SHP77 (cell line): ENCODE measurements at places on chromosomes 3 and 15.

DNA sequence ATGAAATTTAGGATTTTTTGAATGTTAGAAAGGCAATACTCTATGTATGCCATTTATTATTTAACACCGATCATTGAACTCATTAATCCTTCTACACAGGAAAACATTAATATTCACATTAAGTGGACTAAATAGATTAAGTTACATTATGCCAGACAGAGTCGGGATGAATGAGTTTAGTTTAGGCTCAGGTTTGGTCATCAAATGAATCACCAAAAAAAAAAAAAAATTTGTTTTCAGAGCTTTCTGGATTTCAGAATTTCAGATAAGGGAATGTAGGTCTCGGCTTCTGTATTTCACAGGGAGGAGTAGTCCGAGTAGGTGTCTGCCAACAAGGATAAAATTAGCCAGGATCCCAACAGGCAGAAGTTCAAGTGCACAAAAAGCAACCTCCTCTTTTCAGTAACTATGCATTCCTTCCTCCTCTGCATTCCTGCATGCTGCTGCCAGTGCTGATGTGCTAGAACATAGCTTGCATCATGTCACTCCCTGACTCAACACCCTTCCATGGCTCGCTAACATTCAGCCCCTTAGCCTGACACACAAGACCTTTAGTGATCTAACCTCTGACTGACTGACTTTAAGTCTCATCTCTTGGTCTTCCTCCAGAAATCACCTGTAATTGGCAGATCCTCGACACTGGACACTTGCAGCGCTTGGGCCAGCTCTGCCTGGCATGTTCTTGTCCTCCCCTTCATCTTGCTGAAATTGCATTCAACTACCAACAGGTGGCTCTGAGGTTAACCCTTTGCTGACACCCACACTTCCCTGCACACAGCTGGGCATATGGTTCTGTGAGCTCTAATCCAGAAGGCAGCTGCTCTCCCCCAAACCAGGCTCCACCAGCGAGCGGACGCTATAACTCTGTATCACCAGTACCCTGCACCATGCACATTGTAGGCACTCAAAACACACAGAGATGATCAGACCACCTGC lies 145.4 kb upstream of the PROK2 start:
- DNase-seq = no peak

DNA sequence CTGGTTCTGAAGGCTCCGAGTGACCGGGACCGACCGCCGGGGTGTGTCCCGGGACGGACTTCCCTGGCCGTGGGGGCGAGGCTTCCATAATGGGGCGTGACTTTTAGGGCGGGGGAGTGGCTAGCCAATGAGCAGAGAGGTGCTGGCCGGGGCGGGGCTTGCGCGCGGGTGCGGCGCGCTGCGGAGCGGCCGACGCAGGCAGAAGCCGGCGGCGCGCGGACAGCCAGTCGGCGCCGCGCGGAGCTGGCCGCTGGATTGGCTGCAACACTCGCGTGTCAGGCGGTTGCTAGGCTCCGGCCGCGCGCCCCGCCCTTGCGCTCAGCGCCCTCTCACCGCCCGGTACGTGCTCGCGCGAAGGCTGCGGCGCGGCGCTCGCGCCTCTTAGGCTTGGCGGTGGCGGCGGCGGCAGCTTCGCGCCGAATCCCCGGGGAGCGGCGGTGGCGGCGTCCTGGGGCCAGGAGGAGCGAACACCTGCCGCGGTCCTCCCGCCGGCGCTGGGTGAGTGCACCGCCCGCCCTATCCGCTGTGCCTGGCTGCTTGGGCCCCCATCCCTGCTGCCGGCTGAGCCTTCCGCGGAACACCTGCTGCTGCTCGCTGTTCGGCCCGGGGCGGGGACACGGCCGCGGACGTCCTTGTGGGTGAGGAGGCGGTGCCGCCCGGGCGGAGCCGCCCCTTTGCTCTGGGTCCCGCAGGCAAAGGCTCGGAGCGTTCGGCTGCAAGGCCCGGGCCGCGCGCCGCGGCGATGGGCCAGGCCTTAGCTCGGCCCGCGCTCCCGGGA lies at the start of gene DAG1:
DAG1 (plus strand) TSS at position 332 of the 778 bp plus-strand sequence. CDS start 40,268 bp downstream, outside the sequence.
- peak; percentile 85 for DNase-seq

GRCh38 chr3:46456118-46456517 lies 8.6 kb downstream of the LTF start:
- no peak for DNase-seq

- no peak for DNase-seq
Measured at GRCh38 chr3:142652826-142653292, 56.7 kb downstream of the PLS1 start.

GRCh38 chr3:47803480-47804025 lies 615 bp downstream of the DHX30 start:
- peak; percentile 10 for DNase-seq

DNA sequence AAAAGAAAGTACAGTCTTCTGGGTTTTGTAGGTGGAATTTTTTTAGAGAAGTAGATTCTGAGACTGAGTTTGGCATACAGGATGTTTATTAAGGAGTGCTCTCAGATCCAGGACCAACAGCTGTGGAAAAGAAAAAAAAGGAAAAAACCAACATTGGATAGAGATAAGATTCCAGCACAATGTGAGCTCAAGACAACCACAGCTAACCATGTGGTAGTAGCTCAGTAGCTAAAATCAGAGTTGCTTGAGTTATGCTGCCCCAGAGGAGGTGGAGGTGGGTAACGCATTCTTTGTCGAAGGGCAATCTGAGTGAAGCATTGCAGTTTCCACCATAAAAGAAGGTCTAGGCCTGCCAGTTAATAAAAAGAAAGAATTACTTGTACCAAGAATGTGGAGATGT lies 904.3 kb downstream of the NSUN3 start:
- DNase-seq = no peak

DNA sequence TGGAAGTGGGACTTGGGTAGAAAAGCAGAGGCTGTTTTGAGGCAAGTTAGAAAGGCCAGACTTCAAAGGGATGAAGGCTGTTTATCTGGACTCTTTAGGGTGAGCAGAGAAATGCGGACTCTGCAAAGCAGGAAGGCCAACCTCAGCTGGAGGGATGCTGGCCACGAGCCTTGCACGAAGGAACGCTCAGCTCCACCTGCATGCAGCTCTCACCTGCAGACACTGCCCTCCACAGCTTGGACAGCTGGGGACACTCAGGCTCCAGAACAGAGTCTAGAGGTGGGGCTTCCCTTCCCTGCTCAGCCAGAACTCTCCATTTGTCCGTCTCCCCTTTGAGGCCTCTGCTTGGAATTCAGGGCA lies 229.7 kb downstream of the ADAMTS17 start:
- DNase-seq = no peak

DNA sequence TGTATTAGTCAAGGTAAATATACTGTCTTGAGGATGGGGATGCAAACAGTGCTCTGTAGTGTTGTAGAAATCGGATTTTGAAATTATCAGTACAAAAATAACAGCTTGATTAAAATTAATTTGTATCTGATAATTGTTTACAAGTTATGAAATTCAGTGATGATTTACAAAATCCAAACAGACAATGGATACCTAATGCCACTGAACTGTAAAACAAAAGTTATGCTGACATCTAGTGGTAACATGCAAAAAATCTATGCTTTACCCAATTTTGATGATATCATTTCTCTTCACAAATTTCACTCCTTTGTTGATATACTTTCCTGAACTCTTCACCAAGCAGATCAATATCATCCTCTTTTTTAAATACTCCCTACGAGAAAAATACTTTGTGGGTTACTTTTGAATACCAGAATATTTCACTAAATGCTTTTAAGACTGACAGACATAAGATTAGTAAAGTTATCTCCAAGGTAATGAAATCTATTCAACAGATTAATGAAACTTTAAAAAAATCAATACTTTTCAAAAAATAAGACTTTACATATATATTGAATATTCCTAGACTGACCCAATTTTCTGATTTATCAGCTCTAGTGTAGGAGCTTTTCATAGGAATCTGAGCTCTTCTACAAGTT lies 36.0 kb downstream of the MNS1 start:
- no peak for DNase-seq

- DNase-seq = no peak
Measured at GRCh38 chr3:141103067-141103466, 51.9 kb downstream of the SPSB4 start.

GRCh38 chr3:194768586-194768985 lies 82.9 kb downstream of the FAM43A start:
- DNase-seq = no peak

DNA sequence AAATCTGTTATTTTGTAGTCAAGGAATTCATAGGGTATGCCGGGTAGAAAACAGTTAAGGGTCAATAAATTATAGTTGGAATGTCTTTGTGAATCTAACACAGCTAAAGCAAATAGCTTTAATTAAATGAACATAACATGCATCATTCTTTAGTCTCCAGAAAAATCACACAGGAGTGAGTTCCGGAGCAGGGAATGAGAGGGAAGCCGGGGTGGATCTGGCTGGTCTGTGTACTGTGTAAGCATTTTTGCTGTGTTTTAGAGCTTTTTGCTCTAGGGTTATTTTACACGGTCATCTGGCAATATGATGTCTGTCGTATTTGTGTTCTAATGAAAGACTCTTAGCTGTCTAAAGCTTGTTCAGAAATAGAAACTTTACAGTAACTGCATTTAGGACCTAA lies 57.5 kb downstream of the MED12L start:
- no peak for DNase-seq

DNA sequence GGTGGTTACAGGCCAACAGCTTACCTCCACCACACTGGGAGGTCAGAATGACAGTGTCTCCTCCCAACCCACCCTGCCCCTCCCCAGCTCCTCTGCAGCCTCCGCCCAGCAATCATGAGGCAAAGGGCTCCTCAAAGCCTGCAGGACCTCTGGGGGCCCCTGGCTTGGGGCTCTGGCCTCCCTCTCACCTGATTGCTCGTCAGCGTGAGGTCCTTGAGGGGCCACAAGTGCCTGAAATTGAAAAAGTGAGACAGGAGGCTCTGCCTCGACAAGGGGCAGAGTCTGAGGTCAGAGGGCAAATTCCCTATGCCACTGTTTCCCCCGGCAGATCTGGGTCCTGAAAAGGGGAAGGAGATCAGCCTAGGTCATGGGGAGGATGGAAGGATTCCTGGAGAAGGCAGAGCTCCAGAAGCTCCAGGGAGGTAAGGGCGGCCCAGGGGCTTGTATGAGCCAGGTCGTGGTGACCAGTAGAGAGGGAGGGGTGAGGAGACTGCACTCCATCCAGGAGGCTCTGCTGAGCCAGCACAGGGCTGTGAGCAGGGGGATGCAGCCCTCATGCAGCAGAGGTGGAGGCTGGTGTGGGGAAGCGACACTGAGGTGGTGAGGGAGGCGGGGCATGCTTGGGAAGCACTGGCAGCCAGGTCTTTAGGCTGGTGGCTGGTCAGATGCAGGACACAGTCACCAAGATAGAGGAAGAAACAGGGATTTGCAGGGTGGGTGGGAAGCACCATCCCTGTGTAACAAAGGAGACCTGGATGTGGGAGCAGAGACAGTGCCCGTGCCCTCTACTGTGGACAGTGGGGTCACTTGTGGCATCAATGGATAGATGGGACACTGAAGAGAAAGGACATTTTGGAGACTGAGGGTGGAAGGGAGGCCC lies 20.1 kb downstream of the ALS2CL start:
- DNase-seq = no peak

GRCh38 chr3:147412261-147412916 lies 3.2 kb downstream of the ZIC1 start:
- no peak for DNase-seq

DNA sequence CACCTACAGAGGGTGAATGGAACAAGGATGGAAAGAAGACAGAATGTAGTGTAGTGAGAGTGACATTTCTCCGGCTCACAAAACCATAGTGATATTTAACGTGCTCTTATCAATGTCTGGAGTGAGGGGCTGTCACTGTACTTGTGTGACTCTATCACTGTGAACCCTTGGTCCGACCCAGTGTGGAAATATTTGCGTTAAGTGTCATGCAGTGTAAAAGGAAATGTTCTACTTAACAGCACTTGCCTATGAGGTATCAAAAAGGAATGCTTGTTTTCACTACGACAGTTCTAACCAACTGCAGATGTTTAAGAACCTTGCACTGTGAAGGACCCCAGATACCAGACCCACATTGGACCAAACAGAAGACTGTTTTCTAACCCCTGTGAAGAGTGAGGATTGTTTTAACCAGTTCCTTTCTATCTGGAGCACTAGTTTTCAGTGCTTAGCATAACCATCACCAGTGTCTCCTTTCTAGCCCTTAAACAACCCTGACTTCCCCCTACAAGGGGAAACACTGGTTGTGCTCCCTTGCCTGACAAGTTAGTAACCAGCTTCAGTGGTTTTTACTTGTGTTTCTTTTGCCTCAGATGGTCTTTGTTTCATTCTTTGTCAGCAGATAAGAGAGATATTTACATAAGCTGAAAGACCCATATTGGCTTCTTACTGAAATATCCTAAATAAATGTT lies 144.7 kb upstream of the ABHD17C start:
- DNase-seq = no peak

DNA sequence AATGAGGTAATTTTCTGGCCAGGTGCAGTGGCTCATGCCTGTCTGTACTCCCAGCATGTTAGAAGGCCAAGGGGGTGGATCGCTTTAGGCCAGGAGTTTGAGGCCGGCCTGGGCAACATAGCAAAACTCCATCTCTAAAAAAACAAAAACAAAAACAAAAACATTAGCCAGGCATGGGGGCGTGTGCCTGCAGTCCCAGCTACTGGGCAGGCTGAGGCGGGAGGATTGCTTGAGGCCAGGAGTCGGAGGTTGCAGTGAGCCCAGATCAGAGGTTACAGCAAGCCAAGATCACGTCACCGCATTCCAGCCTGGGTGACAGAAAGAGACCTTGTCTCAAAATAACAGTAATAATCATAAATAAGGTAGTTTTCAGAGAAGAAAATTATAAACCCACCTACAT lies 55.7 kb downstream of the LDHAL6B start:
- no peak for DNase-seq

DNA sequence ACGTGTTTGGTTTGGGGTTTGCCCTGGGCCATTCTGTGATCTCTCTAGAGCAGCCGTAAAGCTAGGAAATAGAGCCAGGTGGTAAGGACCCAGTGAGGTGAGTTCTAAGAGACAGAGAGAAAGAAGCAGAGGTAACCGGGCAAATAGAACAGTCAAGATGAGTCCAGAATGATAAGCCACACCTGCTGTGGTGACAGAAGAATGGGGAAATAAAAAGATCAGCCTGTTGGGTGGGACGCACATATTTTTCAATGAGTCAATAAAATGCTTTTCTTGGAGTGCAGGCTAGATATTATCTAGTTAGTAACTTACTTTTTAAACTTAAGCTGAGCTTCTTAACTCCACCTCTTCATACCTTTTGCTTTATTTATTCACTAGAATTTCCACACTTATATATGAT lies 135.0 kb downstream of the NFKBIZ start:
- DNase-seq = no peak
